LoVo (cell line): ENCODE measurements at places on chromosomes 7 and 10.

- DNase-seq, result no peak
Observed at GRCh38 chr7:32283546-32283945, 206.6 kb downstream of the LSM5 start.

GRCh38 chr7:29955799-29956486, 33.7 kb downstream of the SCRN1 start:
- no peak for DNase-seq

DNA sequence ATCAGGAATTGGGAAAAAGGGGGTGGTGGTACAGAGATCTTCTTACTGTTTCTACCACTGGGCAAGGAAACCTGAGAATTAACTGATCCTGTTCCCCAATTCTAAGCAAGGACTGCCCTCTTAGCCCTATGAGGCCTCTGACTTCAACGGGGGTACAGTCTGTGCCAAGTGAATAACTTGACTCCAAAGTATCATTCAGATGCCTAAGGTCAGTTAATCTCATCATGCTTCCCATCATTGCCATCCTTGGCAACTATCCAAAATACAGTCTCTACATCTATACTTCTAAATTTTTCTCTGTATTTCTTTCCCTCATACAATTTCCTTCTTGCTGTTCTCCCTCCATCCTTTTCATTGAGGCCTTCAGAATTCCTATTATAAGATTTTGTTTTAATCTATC, 10.5 kb downstream of the PPP3CB start:
- no peak for DNase-seq

DNA sequence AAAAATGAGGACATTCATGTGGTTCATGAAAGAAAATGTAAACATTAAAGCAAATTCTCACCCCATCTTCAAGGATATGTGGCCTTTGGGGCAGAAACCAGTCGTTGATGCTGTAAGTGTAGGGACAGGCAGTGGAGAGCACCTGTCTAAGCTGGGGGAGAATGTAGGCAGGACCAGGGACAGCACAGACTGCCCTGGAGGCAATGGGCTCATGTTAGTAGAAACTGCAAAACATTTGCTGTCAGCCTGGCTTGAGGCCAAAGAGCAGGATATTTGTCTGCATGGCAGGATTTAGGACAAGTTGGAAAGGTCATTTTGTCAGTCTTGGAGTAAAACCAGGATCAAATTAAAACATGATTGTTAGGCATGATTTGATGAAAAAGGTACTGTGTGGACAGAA, 211.6 kb upstream of the AGK start:
- no peak for DNase-seq

GRCh38 chr10:113859261-113859660, 4.8 kb downstream of the NHLRC2 start:
- no peak for DNase-seq

- no peak for DNase-seq
Observed at GRCh38 chr7:1537535-1538412, 7.3 kb downstream of the MAFK start.

- DNase-seq, result no peak
Observed at GRCh38 chr7:36878288-36878687, 154.0 kb upstream of the AOAH start.

GRCh38 chr10:61993711-61994401, 92.4 kb downstream of the ARID5B start:
- DNase-seq, result no peak

- peak; percentile 63 for DNase-seq
Observed at GRCh38 chr7:17948526-17949238, 8.4 kb upstream of the SNX13 start.

GRCh38 chr7:11328309-11328708, 354.6 kb downstream of the PHF14 start:
- DNase-seq, result no peak

- DNase-seq, result no peak
Observed at GRCh38 chr10:14291296-14291695, 39.4 kb downstream of the FRMD4A start.

DNA sequence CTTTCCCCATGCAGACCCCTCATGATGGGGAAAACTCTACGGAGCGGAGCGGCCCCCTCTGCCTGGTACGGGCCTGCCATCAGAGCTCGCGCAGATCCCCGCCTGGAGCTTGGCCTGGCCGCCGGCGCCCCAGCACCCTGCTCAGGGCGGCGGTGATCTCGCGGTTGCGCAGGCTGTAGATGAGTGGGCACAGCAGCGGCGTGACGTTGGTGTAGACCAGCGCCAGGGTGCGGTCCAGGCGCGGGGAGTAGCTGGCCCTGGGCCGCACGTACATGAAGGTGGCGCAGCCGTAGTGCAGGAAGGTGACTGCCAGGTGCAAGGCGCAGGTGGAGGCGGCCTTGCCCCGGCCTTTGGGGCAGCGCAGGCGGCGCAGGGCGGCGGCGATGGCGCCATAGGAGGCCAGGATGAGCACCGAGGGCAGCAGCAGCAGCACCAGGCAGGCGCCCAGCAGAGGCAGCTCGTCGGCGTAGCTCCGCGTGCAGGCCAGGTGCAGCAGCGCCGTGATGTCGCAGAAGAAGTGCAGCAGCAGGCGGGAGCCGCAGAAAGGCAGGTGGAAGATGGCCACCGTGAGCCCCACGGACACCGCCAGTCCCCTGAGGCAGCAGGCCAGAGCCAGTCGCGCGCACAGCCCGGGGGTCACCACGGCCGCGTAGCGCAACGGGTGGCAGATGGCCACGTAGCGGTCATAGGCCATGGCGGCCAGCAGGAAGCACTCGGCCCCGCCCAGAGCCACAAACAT, 33.4 kb downstream of the TAS2R41 start:
- DNase-seq, result no peak

DNA sequence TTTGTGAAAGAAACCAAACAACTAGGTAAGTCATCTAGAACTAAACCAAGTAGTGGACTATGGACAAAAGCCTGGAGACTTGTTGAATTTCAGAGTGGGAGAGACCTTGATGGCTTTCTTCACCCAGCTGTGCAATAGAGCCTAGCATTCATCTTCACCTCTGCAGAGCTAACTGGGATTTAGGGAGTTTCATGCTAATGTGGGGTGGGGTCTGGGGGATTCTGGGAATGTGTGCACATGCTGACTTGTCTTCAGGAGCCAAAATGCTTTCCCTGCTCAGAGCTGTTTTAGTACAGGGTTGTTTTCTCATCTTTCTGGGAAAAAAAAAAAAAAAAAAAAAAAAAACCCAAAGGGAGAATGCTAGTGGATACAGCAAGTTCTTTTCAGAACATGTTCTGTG, 81.3 kb upstream of the ARHGAP21 start:
- DNase-seq, result no peak

- no peak for DNase-seq
Observed at GRCh38 chr10:75772153-75772887, 340.9 kb downstream of the LRMDA start.

DNA sequence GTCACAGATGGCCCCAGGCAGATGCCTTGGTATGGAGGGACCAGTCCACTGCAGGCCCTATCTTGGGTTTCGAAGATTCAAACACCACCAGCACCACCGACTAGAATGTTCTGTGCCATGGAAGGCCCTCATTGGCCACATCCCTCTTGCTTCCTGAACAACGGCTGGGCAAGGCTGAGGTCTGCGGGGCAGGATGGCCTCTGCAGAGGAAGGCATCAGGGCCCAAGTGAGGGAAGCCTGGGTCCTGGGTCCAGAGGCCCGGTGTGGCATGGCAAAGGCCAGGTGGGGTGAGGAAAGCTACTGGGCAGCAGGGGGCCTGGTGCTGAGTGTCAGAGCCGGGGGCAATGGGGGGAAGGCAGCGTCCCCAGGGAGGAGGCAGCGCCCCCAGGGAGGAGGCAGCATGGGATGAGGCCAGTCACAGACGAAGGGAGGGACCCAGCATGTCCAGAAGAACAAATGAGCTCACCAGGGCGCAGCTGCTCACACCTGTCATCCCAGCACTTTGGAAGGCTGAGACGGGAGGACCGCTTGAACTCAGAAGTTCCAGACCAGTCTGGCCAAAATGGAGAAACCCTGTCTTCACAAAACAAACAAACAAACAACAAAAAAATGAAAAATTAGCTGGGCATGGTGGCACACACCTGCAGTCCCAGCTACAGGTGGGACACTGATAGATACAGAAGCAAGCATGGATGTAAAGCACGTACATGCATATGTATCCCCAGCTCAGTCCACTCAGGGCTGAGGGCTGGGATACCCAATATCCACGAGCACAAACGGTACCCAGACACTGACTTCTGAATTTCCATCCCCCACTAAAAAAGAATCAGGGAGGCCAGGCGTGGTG, 64.4 kb downstream of the PROSER2 start:
- no peak for DNase-seq

DNA sequence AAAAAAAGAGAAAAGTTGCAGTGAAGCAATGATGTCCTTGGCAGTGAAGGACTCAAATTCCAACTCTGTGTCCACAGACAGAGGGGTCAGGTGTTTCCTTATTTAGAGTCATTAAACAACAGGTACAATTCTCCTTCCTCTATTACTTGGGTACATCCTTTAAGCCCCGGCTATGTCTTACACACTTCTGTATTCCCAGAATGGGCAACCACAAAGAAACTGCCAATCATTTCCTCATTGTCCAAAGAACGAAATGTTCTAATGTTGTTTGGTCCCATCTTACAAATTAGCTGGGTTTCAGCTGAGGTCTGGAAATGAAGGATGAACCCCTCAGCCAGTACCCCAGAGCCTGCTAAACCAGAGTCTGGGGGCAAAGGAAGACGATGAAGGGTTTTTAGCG, 59.5 kb downstream of the GRB10 start:
- no peak for DNase-seq

- DNase-seq, result no peak
Observed at GRCh38 chr10:12971001-12971788, 30.3 kb downstream of the CCDC3 start.

DNA sequence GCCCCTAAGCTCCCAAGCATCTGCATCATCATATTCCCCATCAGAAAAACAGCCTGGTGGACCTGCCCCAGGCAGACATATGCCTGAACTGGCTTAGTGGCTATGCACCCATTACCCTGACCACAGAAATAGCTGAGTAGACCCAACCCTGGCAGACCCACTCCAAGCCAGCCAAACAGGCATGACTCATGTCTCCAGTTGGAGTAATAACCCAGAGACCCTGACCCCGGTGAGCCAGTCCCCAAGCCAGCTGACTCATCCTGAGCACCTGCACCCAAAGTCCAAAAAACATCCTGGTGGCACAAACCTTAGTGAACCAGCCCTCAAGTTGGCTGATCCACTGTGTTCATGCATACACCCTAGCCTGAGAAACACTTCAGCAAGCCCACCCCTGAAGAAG, 555.9 kb downstream of the GRID1 start:
- no peak for DNase-seq

- no peak for DNase-seq
Observed at GRCh38 chr7:69738396-69738951, 140.2 kb downstream of the AUTS2 start.

DNA sequence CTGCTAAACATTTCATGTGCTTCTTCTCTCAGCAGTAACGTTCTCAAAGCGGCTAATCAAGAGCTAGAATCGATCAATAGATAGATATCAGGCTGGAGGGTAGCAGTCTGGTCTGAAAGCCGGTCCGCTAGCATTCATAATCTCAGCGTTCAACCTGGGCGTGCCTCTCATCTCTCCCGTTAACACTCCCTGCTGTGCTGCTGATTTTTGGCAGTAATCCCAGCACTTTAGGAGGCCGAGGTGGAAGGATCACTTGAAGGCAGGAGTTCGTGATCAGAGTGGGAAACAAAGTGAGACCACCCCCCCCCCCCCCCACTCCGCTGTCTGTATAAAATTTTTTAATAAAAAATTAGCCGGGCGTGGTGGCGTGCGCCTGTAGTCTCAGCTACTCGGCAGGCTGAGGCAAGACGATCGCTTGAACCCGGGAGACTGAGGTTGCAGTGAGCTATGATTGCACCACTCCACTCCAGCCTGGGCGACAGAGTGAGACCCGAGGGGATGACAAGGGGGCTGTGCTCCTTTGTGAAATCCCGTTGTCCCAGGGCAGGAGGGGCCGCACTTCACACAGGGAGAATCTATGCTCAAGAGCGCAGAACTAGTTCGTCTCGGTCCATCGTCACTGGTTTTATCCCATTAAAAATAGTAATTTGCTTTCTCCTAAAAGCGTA, 624 bp upstream of the CEP55 start:
- DNase-seq, result peak; percentile 71

DNA sequence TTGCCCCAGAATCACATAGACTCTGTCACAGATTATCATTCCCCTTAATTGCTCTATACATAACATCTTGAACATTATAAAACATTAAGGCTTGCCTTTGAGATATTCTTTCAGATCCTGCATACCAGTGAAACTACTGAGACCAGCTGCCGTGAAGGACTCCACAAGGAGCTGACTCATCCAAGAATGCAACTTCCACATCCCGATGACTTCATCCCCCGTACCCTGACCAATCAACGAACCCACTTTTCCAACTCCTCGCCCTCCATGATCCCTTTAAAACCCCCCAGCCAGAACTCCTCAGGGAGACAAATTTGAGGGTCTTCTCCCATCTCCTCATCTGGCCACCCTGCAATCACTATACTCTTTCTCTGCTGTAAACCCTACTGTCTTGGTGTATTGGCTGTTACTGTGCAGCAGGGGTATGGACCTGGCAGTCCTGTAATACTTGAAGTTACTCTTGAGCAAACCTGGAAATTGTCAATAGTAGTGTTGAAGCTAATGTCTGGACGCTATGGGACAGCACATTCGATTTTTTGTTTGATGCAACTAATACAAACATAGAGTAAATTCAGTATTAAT, 49.8 kb downstream of the HTR5A start:
- no peak for DNase-seq

DNA sequence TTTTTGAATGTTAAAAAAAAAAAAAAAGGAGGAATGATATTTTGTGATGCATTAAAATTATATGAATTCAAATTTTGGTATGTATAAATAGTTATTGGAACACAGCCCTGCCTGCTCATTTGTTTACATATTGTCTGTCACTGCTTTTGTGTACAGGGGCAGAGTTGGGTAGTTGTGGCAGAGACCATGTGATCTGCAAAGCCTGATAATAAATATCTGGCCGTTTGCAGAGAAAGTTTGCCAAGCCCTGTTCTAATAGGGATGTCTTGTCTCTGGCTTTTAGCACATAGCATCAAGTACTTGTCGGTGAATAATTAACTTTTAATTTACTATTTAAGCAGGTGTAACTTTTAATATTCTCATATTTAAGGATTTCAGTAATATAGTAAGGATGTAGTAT, 19.8 kb downstream of the TSPAN13 start:
- no peak for DNase-seq

- no peak for DNase-seq
Observed at GRCh38 chr10:10366836-10367235, 650.8 kb upstream of the CELF2 start.

- DNase-seq, result no peak
Observed at GRCh38 chr7:47889723-47890122, 58.5 kb downstream of the PKD1L1 start.
